ENCODE measurements at places on chromosomes 6 and 20. TPM values are rescaled to one million over a fixed set of nuclear protein-coding genes. Genes with fewer than 3 reads are reported as not detected.

GPX5 gene
- total RNA-seq, result not detected

ADAM33 gene
- total RNA-seq, result under 0.01 TPM

HLA-DMA gene
- 89.0 TPM for total RNA-seq

CCN5 gene
- total RNA-seq, result not detected

TFAP2D gene
- not detected for total RNA-seq
